ENCODE measurements at places on chromosomes 7 and 10. TPM values are rescaled to one million over a fixed set of nuclear protein-coding genes. Genes with fewer than 3 reads are reported as not detected.

SPDYE2 gene
- total RNA-seq = not detected

DYNC1I1 gene
- not detected for total RNA-seq

PTPRE gene
- 24.5 TPM for total RNA-seq

ZCCHC24 gene
- total RNA-seq = 1.8 TPM

TMEM196 gene
- total RNA-seq = not detected
